ENCODE measurements at places on chromosomes 12 and 14.

- DNase-seq: no peak
Observed at GRCh38 chr14:67951529-67952135, 132.1 kb downstream of the RAD51B start.

- no peak for DNase-seq
Observed at GRCh38 chr12:46941981-46942380, 116.2 kb upstream of the SLC38A4 start.

DNA sequence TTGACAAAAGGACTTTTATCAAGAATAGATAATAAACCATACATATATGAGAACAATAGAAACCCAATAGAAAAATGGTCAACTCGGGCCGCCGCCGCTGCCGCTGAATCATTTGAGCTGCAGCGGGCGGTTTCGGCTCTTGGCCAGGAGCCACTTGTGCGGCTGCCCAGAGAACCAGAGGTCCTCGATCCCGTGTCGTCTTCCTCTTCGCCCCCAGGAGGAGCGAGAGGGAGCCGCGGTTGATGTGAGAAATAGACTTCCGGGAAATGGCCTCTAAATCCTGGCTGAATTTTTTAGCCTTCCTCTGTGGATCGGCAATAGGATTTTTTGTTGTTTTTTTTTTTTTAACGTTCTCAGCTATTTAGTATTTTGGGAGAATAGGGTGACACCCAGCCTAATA is 44.8 kb downstream of the CPSF6 start:
- no peak for DNase-seq

DNA sequence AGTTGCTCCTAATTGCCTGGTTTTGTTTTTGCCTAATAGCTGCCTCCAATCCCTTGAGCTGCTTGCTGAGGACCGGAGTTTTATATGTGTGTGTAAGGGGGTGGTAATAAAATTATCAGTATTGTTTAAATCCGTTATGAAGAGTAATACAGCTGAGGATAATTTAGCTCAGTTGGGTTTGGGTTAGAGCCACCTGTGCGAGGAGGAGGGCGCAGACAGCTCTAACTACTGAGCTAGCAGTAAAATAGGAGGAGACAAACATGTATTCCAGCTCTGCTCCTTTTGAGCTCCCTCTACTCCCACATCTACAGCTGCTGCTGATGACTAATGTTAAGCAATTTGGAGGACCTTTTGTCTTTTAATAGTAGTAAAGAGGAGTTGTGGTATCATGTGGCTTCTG is 61.5 kb downstream of the SPATS2 start:
- DNase-seq: no peak

DNA sequence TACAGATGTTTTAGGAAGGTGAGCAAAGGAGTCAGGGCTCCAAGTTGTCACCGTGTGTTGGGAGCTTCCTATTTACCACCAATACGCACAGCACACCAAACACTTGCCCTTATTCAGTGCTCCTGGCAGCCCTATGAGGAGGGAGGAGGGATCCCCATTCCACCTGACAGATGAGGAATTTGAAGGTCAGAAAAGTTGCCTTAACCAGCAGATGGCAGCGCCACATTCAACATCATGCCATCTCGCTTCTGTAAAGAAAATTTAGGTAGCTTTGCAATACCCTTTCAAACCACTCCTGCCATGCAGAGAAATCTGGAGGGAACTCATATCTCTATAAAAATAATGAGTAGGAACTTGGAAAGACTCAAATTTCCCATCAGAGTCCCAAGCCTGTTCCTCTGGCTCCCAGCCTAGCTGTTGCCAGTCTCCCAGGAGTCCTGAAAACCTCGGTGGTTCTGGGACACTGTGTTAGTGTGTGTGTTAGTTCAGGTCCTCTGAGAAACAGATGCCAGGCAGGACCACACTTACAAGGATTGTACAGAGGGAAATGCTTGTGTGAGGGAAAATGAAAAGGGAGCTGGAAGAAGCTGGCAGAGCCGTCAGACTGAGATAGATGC is 410.5 kb downstream of the MED13L start:
- no peak for DNase-seq

DNA sequence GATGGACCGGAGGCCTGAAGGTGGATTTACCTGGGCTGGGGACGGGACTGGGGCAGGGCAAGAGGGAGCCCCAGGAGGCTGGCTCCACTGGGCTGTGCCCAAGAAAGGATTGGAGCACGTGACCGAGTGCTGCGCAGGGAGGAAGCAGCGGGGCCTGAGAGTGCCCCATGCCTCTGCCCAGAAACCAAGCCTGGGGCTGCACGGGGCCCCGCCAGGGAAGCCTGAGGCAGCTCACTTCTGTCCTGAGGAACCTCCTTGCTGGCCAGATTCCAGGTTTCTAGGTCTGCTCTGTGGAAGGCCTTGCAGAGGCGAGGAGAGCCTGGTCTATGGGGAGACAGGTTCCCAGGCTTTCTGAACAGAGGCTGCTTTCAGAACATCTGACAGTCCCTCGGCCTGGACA is 10.4 kb downstream of the NGB start:
- no peak for DNase-seq

DNA sequence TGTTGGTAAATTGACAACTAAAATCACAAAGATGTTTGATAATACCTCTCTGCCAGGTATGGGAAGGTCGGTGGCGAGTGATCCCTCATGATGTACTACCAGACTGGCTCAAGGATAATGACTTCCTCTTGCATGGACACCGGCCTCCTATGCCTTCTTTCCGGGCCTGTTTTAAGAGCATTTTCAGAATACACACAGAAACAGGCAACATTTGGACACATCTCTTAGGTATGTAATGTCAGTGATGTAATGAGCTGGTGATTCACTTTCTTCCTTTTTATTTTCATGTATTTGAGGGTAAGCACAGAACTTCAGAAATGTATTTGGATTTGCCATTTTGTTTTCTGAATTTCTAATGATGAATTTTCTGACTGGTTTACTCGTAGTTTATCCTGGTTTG is 42.6 kb upstream of the LRTM2 start:
- no peak for DNase-seq

GRCh38 chr12:68479261-68479895 is 131.3 kb upstream of the RAP1B start:
- DNase-seq: no peak
